Left lung (tissue), 14 donors: ENCODE measurements at places on chromosomes 1 and 21. TPM values are rescaled to one million over a fixed set of nuclear protein-coding genes. Genes with fewer than 3 reads are reported as not detected.

The KLHL12 gene
- 35.7 TPM for polyA plus RNA-seq

The PADI3 gene
- not detected for polyA plus RNA-seq

DNA sequence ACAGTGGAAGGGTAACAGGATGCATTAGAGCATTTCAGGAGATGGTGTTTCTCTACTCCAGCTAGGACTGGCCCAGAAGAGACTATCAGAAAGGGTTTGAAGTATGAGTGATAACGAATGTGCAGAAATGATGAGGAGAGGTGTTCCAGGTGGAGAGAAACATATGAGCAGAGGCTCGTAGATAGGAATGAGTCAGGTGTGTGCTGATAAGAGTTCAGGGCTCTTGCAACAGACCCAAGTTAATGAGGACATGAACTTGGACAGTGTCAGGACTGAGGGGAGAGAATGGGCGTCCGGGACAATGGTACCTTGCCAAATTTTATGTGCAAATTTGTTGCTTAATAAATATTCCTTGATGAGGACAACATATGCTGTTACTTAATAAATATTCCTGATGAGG, 183.9 kb upstream of the NFIA start:
- no peak for DNase-seq

- peak; percentile 76 for DNase-seq
Measured at GRCh38 chr1:116493484-116494352, 77.1 kb downstream of the CD58 start.

GRCh38 chr1:206866062-206866461, 639 bp downstream of the IL20 start:
- DNase-seq = no peak
